ENCODE measurements at places on chromosomes 7 and 10.

DNA sequence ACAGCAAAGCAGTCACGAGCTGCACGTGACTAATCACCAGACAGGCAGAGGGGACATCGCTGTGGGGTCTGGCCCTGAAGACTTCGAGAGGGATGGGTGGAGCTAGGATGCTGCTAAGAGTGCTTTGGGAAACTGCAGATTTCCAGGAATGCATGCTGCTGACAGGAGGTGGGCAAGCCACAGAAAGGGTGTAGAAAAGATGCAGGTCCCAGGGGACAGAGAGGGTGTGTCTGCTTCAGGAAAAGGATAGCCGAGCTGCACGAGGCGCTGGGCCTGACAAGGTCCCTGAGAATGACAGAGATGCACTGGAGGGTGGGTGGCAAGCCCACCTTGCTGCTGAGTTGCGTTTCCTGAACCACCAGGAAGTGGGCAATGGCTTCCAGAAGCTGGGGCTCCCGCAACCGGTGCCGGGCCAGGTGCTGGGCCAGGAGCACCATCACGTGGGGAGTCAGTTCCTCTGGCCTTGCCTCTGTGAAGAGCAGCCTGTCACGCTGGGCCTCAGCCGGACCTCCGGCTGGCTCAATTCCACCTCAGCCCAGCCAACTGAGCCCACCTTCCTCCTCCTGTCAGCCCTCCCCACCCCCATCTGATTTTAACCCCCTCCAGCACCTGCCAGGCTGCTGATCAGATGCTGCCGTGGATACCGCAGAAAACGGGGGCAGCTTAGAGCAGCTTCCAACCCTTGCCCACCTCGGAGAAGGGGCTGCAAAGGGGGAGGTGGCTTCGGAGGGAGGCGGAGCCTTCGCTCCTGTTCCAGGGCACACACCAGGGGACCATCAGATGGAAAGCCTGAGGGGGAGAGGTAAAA lies 2.2 kb downstream of the FASTK start:
- DNase-seq, result peak; percentile 57

DNA sequence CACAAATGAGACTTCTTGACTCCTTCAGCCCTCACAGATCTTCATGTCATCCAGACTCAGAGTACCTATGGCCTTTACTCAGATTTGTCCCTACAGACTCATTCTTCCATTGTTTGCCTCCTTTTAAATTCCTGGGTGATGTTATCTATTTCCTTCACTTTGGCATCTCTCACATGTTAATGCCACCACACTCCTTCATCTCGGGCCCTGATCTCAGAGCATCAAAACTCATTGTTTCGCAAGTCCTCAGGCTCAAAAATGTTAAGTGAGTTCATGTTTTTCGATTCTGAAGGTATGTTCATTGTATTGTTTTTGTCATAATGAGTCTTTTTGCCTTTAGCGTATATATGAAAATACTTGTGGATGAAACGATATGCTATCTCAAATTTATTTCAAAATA lies 62.3 kb upstream of the AHR start:
- peak; percentile 58 for DNase-seq

DNA sequence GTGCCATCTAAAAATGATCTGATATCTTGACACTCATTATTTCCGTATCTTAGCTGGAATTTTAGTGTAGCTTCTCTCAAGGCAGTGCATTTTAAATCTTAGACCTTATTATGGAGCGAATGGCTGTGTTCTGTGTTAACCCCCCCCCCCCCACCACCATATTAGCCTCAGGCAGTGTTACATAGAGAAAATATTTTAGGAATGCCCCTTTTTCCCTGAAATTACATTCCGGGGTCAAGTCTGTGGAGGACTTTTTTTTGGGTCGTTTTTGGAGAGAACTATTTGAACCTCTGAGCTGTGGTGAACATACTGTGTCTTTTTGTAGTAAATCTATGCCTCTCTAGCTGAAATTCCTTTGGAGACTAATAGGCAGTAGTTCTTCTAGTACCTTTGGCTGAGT lies 3.1 kb downstream of the CCDC126 start:
- no peak for DNase-seq

GRCh38 chr10:132517951-132518521 lies 19.6 kb upstream of the INPP5A start:
- no peak for DNase-seq

- no peak for DNase-seq
Observed at GRCh38 chr7:5661942-5662341, 119.5 kb downstream of the RNF216 start.

GRCh38 chr7:18295781-18296423 lies 199.6 kb upstream of the HDAC9 start:
- peak; percentile 12 for DNase-seq

DNA sequence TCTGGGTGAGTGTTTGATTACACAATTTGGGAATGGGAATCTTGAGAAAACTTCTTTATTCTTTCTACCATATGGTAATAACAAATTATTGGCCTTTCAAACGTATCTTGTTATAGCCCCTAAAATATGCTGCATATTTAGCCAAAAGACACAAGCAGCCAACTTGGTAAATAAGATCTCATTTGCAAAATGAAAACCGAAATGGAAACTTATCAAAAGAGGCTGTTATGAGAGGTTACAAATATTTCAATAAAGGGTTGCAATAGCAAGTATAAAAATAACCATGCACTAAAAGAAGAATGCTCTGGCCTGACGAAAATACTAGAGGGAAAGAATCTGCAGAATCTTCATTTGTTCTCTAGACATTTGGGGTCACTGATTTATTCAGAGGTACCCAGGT lies 259.5 kb upstream of the LRRN3 start:
- DNase-seq, result no peak

DNA sequence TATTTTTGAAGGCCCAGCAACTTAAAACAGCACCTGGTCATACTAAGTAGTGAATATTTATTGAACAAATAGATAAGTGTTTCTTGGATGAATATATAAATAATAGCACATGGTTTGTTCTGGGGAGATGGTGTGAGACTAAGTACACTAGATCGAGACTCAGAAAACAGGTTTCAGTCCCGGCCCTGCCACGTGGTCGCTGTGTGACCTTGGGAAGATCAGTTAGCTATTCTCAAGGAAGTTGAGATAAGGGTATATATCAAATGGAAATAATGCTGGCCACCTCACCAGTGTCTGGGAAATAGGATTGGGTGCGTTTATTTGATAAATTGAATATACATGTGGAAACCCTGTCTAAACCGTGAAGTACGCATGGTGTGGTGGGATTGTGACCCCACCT lies 354.6 kb downstream of the SDK1 start:
- no peak for DNase-seq

DNA sequence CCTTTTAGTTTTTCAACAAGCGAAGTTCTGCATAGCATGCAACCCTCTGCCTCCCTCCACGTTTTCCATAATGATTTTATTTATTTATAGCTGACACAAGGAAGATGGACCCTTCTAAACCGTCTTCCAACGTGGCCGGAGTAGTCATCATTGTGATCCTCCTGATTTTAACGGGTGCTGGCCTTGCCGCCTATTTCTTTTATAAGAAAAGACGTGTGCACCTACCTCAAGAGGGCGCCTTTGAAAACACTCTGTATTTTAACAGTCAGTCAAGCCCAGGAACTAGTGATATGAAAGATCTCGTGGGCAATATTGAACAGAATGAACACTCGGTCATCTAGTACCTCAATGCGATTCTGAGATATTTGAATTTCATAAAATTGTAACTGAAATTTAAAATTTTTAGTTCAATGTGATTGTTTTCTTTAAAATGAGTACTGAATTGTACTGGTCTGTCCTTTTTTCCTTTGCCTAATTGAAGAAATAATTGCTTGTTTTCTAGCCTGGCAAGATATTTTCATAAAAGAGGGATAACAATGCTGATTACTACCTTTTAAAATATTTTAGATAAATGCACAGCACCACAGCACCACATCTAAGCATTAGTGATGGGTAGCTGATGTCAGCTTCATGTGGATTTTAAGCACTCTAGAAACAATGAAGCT lies 41.5 kb upstream of the SLC39A12 start:
- peak; percentile 80 for DNase-seq

DNA sequence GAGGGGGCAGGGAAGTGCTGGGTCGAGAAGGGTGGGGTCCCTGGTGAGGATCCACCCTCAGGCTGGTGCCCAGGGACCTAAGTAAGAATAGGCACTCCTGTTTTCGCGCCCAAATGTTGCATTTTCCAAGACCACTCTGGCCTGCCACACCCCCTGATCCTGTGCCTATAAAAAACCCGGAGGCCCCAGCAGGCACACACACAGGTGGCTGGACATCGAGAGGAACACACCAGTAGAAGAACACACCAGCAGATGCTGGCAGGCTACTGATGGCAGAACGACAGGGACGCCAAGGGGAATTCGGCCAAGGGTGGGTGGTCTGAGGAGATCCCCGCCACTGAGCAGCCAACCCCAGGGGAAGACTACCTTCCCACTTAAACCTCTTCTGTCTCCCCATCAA lies 633.9 kb upstream of the POT1 start:
- DNase-seq, result no peak

DNA sequence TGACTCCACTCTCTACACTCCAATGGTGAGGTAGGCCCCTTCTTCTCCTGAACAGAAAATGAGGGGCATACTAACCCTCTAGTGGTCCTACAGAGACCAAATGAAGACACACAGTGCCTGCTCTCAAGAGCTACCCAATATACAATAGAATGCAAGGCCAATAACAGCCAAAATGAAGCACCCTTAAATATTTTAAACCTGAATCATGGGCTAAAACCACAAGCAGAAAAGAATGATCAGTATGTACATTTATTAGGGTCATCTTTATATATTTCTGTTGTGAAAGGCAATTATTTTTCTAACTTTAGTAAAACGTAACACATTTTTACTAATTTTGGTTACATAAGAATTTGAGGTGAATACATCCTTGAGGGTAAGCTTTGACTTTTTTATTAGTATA lies 49.9 kb upstream of the COL1A2 start:
- DNase-seq, result peak; percentile 50

- DNase-seq, result peak; percentile 64
Observed at GRCh38 chr7:28088032-28088431, 92.6 kb downstream of the JAZF1 start.

GRCh38 chr10:77156406-77156879 lies 481.2 kb downstream of the KCNMA1 start:
- DNase-seq, result peak; percentile 73

GRCh38 chr10:124145109-124145870 lies 51.9 kb upstream of the CHST15 start:
- DNase-seq, result peak; percentile 10

DNA sequence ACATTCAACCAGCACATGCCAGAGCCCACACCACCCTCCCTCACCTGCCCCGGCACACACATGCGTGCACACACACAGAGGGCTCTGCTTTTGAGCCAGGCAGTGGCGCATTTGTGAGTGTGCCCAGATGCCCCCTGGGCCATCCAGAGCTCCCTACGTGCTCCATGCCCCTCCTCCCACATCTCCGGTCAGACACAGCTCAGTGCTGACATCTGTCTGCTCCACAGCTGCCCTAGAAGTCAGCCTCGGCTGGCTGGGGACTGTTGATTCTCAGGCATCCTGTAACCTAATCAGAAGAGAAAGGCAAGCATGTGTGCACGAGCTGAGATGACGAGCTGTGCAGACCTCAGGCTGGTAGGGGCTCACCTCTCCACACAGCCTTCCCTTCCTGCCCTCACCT lies 135.1 kb downstream of the ZMIZ1 start:
- DNase-seq, result no peak

GRCh38 chr7:54955296-54955695 lies 63.5 kb upstream of the EGFR start:
- peak; percentile 14 for DNase-seq

GRCh38 chr7:13839063-13839462 lies 150.4 kb downstream of the ETV1 start:
- no peak for DNase-seq

DNA sequence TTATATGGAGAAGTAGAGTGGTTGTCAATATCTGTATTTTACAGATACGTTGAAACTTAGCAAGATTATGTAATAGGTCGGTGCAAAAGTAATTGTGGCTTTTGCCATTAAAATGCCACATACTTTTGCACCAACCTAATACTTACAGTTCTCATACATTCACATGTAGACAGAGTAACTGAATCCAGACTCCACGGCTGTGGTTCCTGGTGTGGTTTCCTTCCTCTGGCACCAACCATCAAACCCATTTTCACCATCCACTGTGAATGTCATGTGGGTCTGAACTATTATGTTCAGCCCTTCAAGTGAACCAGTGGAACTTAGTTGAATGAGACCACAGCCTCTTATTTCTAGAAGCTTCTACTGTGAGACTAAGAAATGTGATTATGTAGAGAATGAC lies 31.5 kb upstream of the SLIT1 start:
- no peak for DNase-seq

GRCh38 chr7:111578754-111579153 lies 16.5 kb upstream of the IMMP2L start:
- DNase-seq, result no peak

DNA sequence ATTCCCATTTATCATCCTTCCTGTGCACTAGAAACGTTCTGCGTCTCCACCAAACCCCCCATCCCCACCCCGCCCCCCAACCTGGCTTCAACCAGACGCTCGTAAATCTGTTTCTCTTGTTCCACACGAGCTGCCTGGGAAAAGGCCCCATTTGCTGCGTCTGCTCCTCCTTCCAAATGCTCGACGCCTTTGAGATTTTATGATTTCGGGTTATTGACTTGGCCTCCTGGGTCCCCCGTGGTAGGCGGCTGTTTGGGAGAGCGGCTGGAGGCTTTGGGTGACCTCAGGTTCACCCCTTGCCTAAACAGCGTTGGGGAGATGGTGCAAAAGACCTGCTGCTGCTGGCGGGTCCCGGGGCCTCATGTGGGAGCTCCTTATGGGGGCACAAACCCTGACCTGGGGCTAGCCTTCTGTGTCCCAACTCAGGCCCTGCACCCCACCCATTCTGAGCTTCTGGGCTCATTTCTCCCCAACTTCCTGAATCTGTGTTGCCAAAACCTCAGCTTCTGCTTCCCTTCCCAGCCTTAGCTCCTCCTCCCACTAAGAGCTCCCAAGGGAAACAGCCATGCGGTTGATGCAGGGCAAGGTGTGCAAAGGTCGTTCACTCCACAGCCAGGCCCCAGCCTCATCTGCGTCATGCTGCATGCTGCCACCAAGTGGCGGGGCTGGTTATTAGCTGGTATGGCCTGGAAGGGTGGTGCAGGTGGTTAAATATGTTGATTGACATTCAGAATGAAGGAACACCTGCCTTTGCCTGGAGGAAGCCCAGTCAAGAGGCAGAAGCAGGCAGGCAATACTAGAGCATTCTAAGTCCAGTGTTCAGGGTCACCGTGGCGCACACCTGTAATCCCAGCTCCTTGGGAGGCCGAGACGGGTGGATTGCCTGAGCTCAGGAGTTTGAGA lies 49.1 kb upstream of the ELN start:
- DNase-seq, result peak; percentile 66

DNA sequence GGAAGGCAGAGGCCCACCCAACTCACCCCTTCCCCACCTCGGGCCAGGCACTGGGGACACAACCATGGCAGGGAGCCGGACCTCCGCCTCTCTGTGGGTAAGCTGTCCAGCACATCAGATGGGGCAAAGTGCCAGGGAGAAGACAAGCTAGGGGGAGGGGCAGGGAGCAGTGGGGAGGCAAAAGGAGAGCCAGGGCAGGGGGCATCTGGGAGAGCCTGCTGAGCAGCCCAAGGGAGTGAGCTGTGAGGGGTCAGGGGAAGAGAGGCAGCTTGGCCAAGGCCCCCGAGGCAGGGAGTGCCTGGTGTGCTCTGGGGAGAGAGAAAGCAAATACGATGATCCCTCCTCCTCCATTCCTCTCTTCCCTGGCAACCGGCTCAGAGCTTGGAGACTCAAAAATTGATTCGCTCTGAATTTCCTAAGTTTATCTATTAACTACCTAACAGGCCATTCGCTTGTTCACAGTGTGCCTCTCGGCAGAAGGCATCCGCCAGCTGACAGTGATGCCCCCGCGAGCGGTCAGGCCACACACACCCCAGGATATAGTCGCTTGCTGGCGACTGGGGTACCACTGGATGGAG lies 4.5 kb downstream of the CAMK2B start:
- DNase-seq, result no peak

- DNase-seq, result no peak
Observed at GRCh38 chr7:134446923-134447322, 12.0 kb downstream of the AKR1B1 start.

Data from cardiac fibroblast (primary cell).